ENCODE measurements at places on chromosomes 6 and 20.

GRCh38 chr6:13553646-13554045 lies 20.8 kb upstream of the SIRT5 start:
- no peak for DNase-seq

- no peak for DNase-seq
These were observed 285.7 kb upstream of the PREP start for GRCh38 chr6:105688573-105688972.

GRCh38 chr6:30875244-30876038 lies 8.9 kb upstream of the DDR1 start:
- DNase-seq, result no peak

DNA sequence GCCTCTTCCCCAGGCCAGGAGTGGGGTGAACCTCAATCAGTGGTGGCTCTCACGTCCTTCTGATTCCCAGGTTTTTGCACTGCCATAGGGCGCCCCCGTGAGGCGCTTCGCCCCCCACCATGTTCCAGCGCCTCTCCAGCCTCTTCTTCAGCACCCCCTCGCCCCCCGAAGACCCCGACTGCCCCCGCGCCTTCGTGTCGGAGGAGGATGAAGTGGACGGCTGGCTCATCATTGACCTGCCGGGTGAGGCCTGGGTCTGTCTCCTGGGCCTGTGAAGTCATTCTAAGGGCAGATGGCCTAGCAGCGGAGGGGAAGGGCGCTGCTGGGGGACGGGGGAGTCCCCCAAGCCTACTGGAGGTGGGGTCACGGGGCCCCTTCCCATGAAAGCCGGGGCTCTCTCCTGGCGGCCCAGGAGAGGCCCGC lies 4.5 kb downstream of the TP53INP2 start:
- peak; percentile 38 for DNase-seq

DNA sequence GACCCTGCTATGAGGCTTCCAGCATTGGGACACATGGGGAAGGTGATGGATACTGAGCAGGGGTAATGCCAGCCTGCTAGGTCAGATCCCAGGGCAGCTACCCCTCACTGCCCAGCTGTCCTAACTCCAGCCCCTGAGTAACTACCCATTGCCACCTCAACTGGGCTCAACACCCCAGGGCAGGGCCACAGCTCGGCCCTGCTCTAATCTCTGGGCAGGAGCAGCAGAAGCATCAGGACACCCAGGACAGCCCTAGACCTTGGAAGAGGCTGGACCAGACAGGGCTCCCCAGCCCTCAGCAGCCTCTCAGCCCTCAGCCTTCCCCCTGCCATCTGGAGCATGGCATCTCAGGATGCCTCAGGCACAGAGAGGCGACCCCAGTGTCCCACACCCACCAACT lies 67.4 kb upstream of the TOP1 start:
- DNase-seq, result no peak

GRCh38 chr6:42118162-42119001 lies 24.0 kb downstream of the C6orf132 start:
- DNase-seq, result no peak

GRCh38 chr6:76682842-76683241 lies 610.4 kb upstream of the IMPG1 start:
- DNase-seq, result peak; percentile 5

- DNase-seq, result no peak
These were observed 71.8 kb upstream of the TIAM2 start for GRCh38 chr6:154923199-154923869.

GRCh38 chr6:47000842-47001241 lies 41.3 kb downstream of the ADGRF1 start:
- peak; percentile 65 for DNase-seq

DNA sequence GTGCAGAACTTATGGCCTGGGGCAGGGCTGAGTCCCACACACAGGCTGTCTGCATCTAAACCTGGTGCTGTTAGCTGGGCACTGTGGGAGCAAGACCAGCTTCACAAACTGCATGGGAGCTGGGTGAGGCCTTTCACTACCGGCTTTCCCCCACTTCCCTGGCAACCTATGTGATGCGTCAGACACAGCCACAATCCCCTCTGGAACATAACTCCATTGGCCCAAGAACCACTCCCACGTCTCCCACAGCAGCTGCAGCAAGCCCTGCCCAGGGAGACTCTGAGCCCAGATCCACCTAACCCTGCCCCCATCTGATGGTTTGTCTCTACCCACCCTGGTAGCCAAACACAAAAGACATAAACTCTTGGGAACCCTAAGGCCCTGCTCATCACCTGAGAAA lies 9.3 kb downstream of the WDR27 start:
- no peak for DNase-seq
